ENCODE measurements at places on chromosomes 3 and 15. TPM values are rescaled to one million over a fixed set of nuclear protein-coding genes. Genes with fewer than 3 reads are reported as not detected.

The SLC6A1 gene
- total RNA-seq, result 54.6 TPM

The GOLGA8T gene
- 0.49 TPM for total RNA-seq

The HERC2 gene
- 83.3 TPM for total RNA-seq

The TAGLN3 gene
- total RNA-seq, result 105 TPM

The AQP9 gene
- 0.25 TPM for total RNA-seq

The JAGN1 gene
- total RNA-seq, result 8.9 TPM

The DAZL gene
- total RNA-seq, result not detected

The SAMMSON gene
- not detected for total RNA-seq

The MEIS2 gene
- 242 TPM for total RNA-seq

The C3orf22 gene
- total RNA-seq, result not detected

The ARL6IP5 gene
- 47.2 TPM for total RNA-seq

The TNFAIP8L3 gene
- total RNA-seq, result 1.7 TPM

The IQSEC1 gene
- 19.4 TPM for total RNA-seq

The CCDC191 gene
- total RNA-seq, result 3.4 TPM

The CHRNA7 gene
- total RNA-seq, result 4.2 TPM

The AADACL2 gene
- not detected for total RNA-seq

The SERPINI2 gene
- total RNA-seq, result 0.74 TPM

The CFAP92 gene
- 1.2 TPM for total RNA-seq

The CAMK2N2 gene
- 3.0 TPM for total RNA-seq

The MOBP gene
- total RNA-seq, result 0.25 TPM

All from temporal lobe (tissue), 4 donors.